Stimulated activated CD4-positive, alpha-beta T cell treated with anti-CD3 and anti-CD28 coated beads, Interleukin-1b, Interleukin-23, amount 100 ng/mL, for 1 hour (primary cell): ENCODE measurements at places on chromosomes 11 and 22.

GRCh38 chr11:19301361-19301760 lies 60.6 kb upstream of the E2F8 start:
- DNase-seq, result no peak

DNA sequence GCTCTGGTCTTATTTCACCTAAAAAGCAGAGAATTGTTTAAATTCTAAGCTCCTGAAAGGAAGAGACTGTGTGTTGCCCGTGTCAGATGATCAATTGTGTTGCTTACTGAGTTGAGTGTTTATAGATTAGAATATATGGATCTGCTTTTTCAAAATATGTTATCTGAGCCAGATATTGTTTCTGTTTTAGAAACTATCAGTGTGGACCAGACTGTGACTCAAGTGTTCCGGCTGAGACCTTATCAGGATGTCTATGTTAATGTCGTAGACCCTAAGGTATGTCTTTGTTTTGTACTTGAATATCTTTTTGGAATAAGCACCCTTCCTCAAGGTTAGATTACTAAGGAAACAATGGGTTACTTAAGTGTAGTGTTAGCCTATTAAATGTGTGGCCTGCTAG lies 11.0 kb downstream of the DEPDC5 start:
- DNase-seq, result no peak

DNA sequence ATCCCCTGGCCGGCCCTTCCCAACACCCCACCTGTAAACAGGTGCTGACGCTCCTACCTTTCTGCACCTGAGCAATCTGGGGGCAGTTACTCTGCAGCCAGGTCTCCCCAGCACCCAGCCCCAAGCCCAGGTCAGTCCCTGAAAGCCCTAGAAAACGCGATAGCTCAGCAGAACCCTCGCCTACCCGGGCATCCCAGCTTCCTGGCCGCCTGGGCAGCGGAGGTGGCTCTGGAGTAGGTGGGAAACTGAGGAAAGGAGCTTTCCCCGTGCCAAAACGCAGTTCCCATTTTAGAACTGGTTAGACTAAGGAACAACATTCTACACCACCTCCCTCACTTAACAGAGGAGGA lies 445 bp downstream of the SYTL2 start:
- no peak for DNase-seq

DNA sequence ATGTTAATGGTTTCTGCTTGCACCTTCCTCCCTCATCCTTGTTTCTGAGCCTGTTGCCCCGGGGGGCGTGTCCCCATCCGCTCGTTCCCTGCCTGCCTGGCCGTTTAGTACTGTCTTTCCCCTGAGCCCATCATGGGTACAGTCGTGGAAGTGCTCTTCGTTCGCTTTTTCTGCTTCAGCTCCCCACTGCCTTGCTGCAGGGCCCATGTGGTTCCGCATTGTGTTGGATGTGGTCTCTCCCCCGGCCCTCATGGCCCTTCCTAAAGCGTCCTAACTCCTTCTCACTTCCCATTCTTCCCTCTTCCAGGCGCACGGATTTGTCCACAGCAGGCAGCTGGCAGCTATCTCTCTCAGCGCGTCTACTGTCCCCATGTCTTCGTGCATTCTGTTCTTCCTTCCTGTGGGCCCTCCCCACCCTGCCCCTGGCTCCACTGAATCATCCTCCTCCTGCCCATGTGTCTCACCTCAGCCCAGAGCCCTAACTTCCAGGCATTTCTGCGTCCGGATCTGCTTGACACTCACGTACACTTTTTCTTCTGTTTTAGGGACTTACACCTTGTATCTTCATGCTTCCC lies 98.1 kb downstream of the ZBTB16 start:
- DNase-seq, result no peak

- DNase-seq, result no peak
Observed at GRCh38 chr11:70064726-70065317, 13.3 kb upstream of the ANO1 start.

DNA sequence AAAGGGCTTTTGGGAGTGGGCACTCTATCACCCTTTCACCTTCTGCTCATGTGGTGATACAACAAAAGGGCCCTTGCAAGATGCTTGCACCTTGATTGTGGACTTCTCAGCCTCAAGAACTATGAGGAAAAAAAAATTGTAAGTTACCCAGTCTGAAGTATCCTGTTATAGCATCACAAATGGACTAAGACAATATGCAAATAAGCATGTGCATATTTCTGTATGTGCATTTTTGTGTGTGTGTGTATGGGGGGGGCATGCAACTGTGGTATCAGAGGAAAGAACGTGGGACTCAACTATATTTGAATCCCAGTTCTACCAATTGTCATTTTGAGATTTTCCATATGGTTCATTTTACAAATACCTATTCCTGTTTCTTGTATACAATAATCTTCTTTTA lies 10.9 kb downstream of the JRKL start:
- no peak for DNase-seq

- no peak for DNase-seq
Observed at GRCh38 chr22:32206774-32207758, 2.2 kb upstream of the RFPL2 start.

GRCh38 chr11:93536101-93536861 lies 6.9 kb downstream of the SMCO4 start:
- no peak for DNase-seq

- no peak for DNase-seq
Observed at GRCh38 chr11:14669958-14670357, 26.4 kb downstream of the PDE3B start.

DNA sequence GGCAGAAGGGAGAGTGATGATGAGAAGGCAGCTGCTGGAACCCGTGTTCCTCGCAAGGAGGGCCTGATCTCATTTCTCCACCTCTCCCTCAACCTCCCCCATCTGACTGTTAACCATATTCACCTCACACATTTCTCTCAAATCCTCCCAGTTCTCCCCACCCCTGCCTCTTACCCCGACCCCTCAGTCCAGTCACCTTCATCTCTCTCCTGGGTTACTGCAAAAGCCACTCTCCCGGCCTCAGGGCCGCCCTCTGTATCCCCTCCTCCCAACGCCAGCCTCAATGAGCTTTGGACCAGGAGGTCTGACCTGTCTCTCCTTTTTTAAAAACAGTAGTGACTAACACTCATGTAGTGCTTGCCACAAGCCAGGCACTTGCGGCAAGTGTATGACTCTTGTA lies 29.5 kb upstream of the LMO1 start:
- DNase-seq, result no peak

DNA sequence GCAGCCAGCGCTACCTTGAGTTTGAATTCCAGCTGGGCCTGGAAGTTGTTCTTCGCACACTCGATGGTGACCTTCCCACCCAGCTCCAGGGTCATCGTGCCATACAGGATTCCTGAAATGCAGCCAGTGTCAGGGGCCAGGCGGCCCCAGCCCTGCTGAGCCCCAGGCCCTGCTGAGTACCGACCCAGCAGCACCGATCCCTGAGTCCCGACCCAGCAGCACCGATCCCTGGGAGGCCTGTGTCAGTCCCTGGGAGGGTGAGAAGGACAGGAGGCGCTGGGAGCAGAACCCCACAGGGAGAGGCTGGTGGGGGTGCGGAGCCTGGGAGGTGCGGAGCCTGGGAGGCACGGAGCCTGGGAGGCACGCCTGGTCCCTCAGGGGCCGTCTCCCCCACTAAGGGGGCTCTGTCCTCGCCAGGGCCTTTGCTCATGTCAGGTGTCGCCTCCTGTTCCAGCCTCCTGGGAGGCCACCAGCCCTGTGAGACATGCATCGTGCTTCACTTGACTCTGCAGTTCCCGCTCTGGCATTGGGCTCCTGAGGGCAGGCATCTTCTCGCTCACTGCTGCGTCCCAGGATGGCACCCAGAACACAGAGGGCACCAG lies 37.1 kb upstream of the CARS1 start:
- DNase-seq, result no peak

GRCh38 chr22:27801202-27801615 lies 347 bp downstream of the MN1 start:
- no peak for DNase-seq

- peak; percentile 82 for DNase-seq
Observed at GRCh38 chr22:37242395-37242918, 1.6 kb downstream of the RAC2 start.

DNA sequence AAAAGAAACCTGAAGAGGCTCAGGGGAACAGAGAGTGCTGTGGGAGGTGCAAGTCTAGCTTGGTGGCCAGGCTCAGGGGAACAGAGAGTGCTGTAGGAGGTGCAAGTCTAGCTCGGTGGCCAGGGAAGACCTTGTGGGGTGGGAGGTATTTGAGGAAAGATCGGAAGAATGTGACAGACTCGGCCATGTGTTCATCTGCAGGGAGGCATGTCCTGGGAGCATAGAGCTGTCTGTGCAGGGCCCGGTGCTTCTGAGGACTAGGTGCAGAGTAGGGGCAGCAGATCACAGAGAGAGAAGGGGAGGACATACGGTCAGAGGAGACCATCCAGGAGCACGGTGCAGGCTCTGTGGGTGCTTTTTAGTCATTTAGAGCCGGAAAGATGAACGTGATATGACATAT lies 10.8 kb downstream of the IFITM10 start:
- DNase-seq, result no peak

- DNase-seq, result no peak
Observed at GRCh38 chr11:102676084-102676483, 29.5 kb downstream of the MMP27 start.

DNA sequence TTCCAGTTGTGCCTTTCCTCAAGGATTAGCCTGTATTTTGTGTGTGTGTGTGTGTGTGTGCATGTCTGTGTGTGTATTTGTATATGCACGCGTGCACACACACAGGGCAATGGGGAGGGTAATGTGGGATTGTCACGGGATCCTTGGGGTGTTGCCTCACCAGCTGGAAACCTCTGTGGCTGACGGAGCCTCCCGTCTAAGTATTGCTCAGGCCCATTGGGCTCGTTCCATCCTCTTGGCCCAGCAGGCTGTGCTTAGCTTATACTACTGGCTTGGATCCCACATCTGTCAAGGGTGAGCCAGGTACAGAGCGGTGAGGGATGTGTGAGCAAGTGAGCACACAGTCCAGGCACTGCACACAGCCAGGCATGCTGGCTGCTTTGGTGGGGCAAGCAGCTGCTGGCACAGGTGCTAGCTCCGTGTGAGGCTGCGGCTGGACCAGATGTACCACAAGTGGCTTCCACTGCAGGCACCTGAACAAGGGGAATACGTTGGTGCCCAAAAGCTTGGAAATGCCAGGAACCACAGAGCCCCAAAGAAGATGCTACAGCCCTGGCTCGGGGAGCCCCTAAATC lies 462.8 kb downstream of the NELL1 start:
- no peak for DNase-seq
